ENCODE measurements at places on chromosomes 2 and 18.

DNA sequence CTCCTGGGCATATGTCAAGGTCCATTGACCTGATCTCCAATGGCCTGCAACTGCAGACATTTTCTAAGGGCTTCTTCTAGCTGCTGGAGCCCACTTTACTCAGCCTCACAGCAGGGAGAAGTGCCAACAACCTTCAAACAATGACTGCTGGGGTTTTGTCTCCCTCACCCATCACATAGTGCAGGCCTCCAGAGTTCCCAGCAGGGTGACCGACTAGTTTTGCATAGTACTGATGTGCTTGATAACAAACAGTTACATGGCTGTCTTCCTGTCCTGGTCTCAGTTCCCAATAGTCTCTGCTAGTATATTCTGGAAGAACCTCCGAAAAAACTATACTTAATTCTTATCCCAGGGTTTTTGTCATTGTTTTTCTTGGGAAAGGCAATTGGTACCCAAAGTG lies 10.4 kb upstream of the NETO1 start:
- DNase-seq = no peak

- DNase-seq = no peak
These were observed 35.9 kb upstream of the MYO1B start for GRCh38 chr2:191209340-191209739.

DNA sequence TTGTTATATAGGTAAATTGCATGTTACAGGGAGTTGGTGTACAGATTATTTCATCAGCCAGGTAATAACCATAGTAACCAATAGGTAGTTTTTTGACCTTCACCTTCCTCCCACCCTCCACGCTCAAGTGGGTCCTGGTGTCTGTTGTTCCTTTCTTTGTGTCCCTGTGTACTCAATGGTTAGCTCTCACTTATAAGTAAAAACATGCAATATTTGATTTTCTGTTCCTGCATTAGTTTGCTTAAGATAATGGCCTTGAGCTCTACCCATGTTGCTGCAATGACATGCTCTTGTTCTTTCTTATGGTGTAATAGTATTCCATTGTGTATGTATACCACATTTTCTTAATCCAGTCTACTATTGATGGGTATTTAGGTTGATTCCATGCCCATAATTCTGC lies 233.7 kb upstream of the EPC2 start:
- DNase-seq = no peak

DNA sequence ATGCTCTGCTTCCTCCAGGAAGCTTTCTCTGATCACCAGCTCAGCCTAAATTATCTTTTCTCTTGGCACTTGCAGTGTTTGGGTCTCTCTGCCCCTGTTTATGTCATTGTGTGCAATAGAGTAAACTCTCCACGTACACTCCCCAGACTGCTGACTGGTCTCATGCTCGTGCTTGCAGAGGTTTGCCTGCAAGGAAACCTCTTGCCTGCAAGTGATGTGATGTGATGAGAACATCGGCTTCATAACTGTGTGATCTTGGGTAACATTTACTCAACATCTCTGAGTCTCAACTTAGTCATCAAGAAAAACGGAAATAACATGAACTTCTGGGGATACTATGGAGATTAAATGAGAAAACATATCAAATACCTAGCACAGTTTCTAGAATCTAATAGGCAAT lies 92.3 kb downstream of the BIN1 start:
- no peak for DNase-seq

DNA sequence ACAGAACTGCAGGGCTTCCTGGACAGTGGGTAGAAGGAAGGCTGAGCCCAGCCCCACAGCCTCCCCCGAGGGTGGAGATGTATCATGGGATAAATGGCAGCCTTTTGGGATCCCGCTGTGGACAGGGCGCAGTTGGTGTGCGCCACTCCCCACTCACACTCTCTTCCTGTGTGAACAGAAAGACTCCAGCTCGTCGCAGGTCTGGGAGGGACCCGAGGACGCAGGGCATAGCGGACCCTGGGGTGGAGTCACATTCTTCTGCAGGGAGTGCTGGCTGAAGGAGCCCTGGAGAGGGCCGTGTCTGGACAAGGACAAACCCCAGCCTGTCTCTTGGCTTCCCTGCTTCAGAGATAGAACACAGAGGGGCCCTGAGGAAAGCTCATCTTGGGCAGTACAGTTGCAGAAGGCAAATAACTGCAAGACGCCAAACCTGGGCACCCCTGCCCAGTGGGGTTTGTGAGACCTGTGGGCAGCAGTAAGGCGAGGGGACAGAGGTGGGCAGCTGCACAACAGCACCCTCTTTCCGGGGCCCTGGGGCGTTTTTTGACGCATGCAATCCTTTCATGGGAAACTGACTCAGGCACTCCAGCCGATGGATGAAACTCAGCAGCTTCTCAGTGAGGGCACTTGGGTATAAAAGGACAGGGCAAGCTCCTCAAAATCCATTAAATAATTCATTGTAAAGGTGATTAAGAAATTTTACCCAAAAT lies 101.9 kb downstream of the USP40 start:
- DNase-seq = no peak

- no peak for DNase-seq
These were observed 947 bp downstream of the ZEB2 start for GRCh38 chr2:144518748-144519596.

DNA sequence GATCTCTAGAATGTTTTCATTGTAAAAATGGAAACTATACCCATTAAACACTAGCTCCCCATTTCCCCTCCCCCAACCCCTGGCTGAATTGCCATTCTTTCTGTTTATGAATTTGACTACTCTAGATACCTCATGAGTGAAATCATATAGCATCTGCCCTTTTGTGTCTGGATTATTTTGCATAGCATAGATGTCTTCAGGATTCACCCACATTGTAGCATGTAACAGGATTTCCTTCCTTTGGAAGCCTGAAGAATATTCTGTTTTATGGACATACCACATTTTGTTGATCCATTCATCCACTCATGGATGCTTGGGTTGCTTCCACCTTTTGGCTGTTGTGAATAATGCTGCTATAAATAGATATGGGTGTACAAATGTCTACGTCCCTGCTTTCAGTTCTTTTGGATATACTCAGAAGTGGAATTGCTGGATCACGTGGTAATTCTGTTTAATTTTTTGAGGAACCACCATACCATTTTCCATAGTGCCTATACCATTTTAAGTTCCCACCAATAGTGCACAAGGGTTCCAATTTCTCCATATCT lies 7.7 kb upstream of the ASB1 start:
- DNase-seq = no peak

- DNase-seq = no peak
These were observed 4.5 kb upstream of the RND3 start for GRCh38 chr2:150491943-150492342.

GRCh38 chr2:137769406-137769805 lies 194.9 kb upstream of the HNMT start:
- no peak for DNase-seq

DNA sequence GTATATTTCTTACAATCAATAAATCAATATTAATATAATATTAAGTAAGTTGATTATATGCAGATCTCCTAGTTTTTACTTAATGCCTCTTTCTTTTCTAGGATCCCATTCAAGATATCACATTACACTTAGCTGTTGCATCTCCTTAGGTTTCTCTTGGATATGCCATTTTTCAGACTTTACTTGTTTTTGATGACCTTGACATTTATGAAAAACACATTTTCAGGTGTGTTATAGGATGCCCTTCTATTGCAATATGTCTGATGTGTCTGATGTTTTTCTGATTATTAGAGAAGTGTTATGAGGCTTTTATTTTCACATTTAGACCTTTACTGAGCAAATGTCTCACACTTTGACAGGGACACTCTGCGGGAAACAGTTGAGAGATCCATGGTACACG lies 933.6 kb upstream of the CNTNAP5 start:
- no peak for DNase-seq

GRCh38 chr2:95106081-95106480 lies 15.5 kb downstream of the MRPS5 start:
- DNase-seq = no peak

GRCh38 chr2:217909156-217909820 lies 93.5 kb downstream of the TNS1 start:
- no peak for DNase-seq

DNA sequence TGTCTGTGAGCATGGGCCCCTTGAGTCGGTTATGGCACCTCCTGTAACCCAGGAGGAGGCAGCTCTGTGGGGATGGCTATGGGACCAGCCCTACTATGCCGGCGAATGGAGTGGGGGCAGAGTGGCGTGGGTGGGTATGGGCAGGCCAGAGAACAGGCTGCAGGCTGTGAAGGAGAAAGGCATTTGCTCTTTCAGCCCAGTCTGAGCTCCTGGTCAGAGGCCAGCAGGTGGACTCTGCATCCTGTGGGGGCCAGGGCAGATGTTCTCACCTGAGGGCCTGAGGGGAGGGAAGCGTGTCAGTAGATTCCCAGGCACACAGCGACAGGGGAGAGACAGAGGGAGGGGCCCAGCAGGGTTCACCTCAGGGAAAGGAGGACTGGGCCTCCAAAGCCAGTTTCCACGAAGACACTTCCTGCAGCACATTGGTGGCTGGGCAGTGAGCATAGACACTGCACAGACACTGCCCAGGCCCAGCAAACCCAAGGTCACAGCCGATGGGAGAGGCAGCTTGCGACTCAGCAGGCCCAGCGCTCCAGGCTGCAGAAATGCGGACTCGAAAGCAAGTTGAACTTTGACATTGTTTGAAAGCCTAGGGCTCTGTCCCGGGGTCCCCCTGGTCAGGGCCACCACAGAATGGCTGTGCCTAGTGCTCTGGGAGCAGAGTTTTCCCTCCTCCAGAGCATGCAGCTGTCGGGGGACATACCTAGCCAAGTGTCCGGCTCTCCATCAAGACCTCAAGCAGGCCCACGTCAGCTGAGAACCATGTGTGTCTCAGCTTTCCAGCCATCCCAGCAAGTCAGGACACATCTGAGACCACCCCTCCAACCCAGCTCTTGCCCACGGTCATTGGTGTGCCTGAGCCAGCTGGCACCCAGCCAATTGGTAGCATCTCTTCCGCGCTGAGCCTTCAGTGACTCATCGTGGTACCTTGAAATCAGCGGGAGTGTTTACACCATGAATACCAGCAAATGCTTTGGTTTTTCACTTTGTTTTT lies 53.8 kb downstream of the TGOLN2 start:
- no peak for DNase-seq

GRCh38 chr2:113054066-113054465 lies 1.4 kb upstream of the IL36B start:
- no peak for DNase-seq

DNA sequence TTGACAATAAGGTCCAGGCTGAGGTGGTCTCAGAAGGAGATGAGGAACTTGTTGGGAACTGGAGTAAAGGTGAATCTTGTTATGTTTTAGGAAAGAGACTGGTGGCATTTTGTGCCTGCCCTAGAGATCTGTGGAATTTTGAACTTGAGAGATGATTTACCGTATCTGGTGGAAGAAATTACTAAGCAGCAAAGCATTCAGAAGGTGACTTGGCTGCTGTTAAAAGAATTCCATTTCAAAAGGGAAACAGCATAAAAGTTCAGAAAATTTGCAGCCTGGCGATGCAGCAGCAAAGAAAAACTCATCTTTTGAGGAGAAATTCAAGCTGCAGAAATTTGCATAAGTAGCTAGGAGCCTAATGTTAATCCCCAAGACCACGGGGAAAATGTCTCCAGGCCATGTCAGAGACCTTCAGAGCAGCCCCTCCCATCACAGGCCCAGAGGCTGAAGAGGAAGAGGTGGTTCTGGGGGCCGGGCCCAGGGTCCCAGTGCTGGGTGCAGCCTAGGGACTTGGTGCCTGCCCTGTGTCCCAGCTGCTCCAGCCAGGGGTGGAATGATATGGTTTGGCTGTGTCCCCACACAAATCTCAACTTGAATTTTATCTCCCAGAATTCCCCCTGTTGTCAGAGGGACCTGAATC lies 73.5 kb downstream of the FIGN start:
- DNase-seq = no peak

GRCh38 chr2:37414470-37414949 lies 70.1 kb downstream of the QPCT start:
- peak; percentile 65 for DNase-seq

DNA sequence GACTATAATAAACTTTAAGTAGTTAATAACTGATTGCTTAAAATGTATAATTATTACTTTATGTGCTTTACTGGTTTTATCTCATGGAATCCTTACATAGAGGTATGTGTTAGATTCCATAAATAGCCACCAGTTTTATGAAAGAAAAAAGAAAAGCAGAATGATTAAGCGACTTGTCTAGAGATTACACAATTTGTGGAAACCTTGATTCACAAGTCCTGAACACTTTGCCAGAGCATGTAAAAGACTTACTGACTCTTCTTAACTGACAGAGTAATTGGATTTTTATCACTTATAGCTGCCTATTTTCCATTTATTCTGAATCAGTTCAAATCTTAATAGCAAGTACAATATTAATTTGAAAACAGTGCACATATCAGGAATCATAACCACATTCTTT lies 448.7 kb upstream of the NETO1 start:
- DNase-seq = no peak

- DNase-seq = no peak
These were observed 614.0 kb upstream of the CRIM1 start for GRCh38 chr2:35741556-35741955.

DNA sequence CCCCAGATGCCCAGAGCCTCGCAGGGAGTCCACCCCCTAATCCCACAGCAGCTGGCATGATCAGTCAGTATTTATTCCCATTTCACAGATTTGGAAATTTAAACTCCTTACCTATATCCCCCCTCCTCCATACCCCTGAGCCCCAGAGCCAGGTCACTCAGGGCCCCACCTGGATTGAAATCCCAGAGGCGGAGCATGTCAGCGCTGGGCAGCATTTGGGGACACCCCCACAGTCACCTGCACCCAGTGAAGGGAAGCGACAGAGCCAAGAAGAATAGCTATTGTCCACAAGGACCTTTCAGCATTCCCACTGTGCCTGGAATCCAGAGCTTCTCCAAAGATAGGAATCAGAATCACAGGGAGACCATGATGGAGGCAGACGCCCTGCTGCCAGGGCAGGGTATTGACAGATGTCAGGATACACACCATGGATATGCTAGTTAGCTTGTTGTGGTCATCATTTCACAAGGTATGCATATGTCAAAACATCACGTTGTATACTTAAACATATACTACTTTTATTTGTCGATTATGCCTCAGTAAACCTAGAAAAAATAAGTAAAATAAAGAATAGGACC lies 968 bp upstream of the ASTL start:
- no peak for DNase-seq

DNA sequence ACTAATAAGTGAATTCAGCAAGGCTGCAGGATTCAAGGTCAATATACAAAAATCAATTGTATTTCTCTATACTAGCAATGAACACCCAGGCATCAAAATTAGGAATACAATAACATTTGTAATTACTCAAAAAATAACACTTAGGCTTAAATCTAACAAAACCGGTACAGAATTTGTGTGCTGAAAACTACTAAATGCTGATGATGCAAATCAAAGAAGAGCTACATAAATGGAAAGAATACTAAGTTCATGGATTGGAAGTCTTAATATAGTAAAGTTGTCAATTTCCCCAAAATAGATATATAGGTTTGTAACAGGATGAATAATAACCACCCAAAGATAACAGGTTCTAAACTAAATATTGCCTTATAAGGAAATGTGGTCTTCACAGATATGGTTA lies 286.5 kb downstream of the ALK start:
- DNase-seq = no peak

Measured in left kidney (tissue), 8 donors.